NCI-H1694 treated with DMSO at 0.1 percent for 48 hours (cell line): ENCODE measurements at places on chromosomes 16 and 17.
A peak's percentile ranks its signal among the peaks of the same experiment; 100 is the strongest.

- DNase-seq = no peak
Measured at GRCh38 chr17:37714897-37715296, 30.0 kb downstream of the HNF1B start.

- no peak for DNase-seq
Measured at GRCh38 chr17:14552306-14552705, 251.4 kb downstream of the HS3ST3B1 start.

DNA sequence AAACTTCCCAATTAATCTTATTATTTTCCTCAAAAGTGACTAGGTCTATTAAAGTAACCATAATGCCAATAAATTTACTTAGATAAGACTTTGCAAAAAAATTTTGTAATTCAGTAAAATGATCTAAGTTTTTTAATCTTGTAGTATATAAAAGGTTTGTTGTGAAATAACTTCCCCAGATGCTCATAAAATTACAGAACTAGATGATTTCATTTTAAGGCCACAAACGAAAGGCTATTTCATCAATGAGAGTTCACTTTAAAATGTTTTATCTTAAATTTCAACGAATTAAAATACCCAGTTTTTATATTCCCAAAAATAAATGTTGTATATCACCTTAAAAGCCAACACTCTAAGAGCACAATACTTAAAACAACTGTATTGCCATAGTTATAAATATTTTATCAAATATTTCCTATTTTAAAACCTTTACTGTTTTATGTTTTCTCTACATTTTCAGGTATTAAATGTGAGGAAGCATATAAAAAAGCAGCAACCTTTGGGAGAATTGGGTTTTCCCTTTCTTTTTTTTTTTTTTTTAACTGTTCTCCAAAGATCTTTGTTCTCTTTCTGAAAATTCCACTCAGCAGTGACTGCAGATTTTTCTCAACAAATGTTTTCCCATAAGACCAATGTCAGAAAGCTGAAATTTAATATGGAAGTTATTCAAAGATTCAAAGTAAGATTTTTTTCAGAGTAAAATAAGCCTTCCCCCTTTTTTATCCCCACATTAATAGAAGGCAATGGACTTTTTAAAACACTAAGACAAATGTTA is 169.9 kb downstream of the CYB561 start:
- DNase-seq = no peak

- peak; percentile 30 for DNase-seq
Measured at GRCh38 chr17:39026980-39027451, 59.8 kb upstream of the FBXO47 start.

- DNase-seq = no peak
Measured at GRCh38 chr17:50637829-50638605, 3.3 kb downstream of the ABCC3 start.

- peak; percentile 66 for DNase-seq
Measured at GRCh38 chr17:62819511-62820221, 11.6 kb upstream of the MARCHF10 start.

DNA sequence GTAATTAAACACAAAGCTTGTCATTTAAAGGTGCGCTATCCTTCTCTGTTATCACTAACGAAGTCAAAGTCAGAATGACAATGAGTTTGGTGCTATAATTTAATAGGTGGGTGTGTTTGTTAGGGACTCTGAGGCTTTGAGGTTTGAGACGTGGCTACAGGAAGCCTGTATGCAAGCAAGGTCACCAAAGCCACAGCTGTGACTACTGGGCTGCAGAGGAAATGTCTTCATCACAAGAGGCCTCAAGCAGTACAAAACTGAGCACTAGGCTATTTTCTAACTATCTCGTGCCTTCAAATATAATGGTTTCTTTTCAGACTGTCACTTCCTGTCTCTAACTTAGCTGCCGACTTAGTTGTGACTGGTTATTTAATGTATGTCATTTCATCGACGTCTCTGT is 141.2 kb downstream of the AATF start:
- DNase-seq = no peak

DNA sequence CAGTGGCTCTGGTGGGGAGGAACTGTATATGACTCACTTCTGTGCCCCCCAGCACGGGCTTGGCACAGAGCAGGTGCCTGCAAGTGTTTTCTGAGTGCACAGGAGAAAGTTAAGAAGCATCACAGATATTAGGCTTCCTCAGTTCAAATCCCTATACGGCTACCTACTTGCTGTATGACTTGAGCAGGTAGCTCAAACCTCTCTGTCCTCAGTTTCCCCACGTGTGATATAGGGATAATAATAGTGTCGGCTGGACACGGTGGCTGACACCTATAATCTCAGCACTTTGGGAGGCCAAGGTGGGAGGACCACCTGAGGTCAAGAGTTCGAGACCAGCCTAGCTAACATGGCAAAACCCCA is 95.7 kb downstream of the C16orf78 start:
- DNase-seq = no peak

- DNase-seq = no peak
Measured at GRCh38 chr16:10982465-10983150, 38.2 kb downstream of the CLEC16A start.

DNA sequence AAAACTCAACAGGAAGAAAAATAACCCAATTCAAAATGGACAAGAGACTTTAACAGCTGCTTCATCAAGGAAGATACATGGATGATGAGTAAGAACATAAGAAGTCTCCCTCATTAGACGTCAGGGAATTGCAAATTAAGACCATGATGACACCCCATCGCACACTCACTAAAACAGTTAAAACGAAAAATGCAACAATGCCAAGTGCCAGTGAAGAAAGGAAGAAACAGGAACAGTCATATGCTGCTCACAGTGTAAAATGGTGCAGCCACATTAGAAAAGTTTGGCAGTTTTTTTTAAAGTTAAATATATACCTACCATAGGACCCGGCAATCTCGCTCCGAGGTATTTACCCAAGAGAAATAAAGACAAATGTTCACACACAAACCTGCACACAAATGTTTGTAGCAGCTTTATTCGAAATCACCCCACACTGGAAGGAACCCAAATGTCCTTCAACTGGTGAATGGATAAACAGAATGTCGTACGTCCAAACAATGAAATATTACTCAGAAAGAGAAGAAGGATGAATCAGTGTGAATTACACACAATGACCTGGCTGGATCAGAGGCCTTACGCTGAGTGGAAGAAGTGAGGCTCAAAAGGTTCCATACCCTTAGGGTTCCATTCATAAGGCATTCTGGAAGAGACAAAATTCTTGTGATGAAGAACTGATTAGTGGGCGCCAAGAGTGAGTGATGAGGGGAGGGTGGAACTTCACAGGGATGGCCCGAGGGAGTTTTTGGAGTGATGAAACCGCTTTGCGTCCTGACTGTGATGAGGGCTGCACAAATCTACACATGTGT is 110.3 kb downstream of the C16orf95 start:
- no peak for DNase-seq

- DNase-seq = no peak
Measured at GRCh38 chr16:11629071-11630030, 38.9 kb upstream of the SNN start.

DNA sequence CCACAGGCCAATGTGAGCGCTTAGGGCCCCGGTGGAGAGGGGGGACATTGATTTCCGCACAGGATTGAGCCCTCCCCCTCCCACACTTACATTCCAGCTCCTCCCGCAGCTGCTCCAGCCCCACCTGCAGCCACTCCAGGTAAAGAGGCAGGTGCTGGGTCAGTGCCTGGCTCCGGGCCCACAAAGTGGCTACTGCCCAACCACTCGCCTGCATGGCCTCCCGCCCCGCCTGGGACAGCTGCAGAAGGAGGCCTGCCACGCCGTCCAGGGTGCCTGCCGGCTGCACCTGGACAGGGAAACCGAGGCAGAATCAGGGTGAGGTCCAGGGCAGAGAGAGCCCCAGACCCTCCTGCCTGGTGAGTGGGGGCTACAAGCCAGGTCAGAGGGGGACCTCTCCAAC is 46.3 kb downstream of the RMI2 start:
- no peak for DNase-seq
